MG63 (cell line): ENCODE measurements at places on chromosomes 5 and 9. TPM values are rescaled to one million over a fixed set of nuclear protein-coding genes. Genes with fewer than 3 reads are reported as not detected.

DNA sequence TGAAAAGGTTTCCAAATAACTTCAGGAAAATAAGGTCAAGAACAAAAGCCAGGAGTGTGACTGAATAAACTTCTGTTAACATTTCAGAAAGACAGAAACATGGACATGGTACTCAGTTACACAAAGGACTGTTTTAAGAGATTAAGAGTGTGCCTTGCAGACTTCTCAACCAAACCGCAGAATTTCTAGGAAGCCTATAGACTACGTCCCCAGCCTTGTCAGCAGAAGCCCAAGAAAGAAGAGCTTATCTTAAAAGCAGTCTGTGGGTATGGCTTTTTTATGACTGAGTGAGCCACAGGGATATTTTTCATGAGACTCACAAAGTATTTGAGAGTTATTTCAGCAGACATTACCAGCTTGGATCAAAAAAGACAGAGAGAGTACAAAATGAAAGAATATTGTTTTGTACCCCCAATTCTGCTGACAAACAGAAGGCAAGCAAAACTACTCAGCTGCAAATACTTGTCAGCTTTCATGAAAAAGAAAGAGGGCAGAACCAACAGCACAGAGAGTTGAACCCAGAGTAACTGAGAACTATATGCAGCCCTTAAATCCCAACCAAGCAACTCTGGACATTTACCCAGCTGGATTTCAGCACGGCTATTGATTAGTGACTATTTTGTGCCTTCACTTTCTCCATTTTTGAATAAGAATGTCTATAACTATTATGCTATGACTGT is 711.0 kb upstream of the CTNND2 start:
- no peak for DNase-seq

DNA sequence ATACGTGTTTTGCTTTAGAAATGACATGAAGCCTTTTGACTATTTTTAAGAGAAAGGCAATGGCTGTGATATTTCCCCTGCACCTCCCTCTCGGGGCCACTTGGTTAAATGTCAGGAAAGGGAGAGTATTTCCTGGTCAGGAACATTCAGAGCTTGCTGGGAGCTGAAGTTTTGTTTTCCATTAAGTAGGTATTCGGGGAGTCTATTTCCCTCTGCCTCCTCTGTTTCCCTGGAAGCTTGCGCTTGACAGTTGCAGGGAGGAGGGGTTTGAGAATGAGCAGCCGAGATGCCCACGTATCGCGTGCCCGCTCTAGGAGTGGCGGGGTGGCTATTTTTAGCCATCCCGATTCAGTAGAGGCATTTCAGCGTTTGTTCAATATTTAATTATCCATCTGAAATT is 6.7 kb downstream of the DAB2IP start:
- no peak for DNase-seq

- no peak for DNase-seq
Observed at GRCh38 chr9:74940600-74940999, 12.1 kb downstream of the C9orf40 start.

GRCh38 chr9:13278368-13279246 is 885 bp downstream of the MPDZ start:
- DNase-seq: peak; percentile 94

GRCh38 chr9:93575796-93576257 is 557 bp upstream of the PHF2 start:
- DNase-seq: peak; percentile 41

DNA sequence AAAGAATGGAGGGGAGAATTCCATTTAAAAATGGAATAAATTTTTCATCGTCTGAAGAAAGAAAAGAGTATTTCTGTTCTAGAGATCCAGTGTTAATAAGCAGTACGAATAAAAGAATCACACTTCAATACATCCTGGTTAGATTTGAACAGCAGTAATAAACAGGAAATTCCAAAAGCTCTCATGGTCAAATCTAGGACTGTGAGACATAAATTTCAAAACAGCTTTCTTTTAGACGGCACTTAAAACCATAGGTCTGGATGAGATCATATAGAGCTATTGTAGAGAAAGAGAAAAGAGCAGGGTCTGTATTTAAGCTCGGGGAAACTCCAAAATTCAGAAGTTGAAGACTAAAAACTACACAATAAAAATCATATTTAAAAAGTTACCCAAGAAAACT is 1006.9 kb upstream of the CTNND2 start:
- no peak for DNase-seq

DNA sequence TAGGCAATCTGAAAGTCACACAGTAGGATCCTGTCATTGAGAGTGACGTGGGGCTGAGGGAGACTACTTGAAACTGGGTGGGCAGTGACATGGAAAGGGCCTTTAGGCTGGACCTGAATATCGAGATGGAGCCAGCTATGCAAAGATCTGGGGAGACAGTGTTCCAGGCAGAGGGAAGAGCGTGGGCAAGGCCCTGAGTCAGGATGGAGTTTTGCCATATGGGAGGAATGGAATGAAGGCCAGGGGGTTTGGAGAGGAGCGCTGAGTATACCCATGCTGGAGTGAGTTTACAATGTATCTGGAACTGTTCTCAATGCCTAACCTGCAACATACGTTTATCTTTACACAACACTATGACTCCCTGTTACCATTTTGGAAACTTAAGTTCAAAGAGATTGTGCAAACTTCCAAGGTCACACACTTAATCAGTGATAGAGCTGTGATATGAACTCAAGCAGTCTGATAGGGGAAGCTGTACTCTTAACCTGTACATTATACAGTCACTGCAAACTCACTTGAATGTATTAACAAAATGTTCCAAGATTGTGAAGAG is 33.5 kb downstream of the INSYN2B start:
- peak; percentile 22 for DNase-seq

- no peak for DNase-seq
Observed at GRCh38 chr5:59095480-59095879, 512.6 kb downstream of the RAB3C start.

- DNase-seq: no peak
Observed at GRCh38 chr5:53749621-53750020, 189.2 kb downstream of the NDUFS4 start.

- DNase-seq: no peak
Observed at GRCh38 chr9:88748566-88749261, 213.7 kb downstream of the NXNL2 start.

DNA sequence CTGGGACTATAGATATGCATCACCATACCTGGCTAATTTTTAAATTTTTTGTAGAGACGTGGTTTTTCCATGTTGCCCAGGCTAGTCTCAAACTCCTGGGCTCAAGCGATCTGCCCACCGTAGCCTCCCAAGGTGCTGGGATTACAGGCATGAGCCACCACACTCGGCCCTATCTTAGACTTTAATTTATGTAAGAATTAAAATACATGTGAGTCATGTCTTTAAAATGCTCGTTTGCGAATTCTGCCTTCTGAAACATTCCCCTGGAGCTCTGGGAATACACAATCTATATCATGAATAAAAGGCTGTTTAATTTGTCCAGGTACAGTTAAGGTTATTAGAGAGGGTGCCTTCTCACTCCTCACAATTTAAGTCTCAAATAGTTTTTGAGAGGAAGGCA is 32.8 kb downstream of the RHOBTB3 start:
- no peak for DNase-seq

DNA sequence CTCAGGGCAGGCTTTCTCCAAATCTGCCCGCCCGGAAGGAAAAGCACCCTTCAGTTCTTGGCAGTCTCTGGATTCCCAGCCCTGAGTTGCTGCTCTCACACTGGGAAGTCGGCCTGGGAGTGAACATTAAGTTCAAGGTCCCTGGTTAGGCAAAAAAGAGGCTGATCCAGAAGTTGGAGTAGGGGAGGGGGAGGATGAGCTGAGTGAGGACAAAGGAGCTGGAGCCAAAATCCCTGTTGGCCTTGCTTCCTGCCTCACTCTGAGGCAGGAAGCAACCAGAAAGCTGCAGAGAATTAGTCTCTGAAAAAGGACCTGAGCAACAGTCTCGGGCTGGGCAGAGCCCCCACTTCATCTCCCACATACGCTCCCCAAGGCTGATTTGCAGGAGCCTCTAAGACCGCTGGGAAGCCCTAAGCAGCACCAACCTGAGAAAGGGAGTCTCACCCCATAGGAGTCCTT is 15.0 kb upstream of the RPS14 start:
- peak; percentile 88 for DNase-seq

GRCh38 chr5:82544004-82544403 is 265.9 kb upstream of the RPS23 start:
- DNase-seq: no peak

DNA sequence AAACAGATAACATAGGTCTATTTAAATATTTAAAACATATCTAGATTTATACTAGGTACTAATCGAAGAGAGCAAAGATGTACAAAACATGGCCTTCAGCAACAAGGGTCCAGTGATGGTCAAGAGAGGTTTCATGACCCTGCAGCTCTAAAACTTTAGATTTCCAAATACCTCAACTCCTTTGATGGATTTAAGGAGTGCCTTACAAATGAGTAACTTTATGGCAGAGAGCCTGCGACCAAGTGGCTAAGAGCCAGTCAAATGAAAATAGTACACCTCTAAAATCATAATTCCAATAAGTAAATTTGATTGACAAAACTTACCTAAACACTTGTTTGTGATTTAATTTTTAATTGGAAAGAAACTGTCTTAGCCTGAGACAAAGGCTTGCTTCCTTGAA is 4.7 kb upstream of the SH3RF2 start:
- DNase-seq: peak; percentile 57

- DNase-seq: no peak
Observed at GRCh38 chr5:102811972-102812371, 56.9 kb downstream of the PAM start.

DNA sequence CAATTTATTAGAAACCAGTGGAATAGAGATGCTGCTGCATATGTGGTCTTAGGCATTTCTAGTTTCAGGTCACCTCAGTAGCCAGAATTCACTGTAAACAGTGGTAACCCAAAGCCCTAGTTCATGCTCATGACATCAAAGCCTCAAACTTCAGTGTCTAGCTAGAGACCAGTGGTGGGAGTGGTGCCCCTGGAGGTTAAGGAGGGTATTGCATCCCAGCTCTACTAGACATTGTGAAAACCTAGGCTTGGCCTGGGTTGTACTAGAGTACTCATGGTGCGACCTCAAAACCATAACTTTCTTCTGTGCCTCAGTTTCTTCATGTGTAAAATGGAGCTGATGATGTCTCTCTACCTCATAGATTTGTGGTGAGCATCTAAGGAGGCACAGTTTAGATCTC is 18.8 kb downstream of the COL5A1 start:
- no peak for DNase-seq

DNA sequence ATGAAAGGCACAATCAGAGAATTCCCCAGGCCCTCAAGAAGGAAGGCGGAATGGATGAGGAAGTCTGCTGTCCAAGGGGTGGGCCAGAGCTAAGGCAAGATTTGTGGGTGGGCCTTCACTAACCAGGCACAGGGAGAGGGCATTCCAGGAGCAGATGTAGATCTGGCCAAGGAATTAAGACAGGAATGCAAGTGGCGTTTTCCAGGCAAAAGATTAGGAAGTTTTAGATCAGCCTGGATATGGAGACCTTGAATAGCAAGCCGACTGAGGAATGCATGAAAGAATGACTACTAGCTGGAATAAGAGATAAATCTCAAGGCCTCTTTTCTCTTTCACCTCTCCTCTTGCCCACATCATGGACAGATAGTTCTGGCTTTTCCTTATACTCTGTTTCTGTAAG is 68.5 kb downstream of the GHR start:
- no peak for DNase-seq

DNA sequence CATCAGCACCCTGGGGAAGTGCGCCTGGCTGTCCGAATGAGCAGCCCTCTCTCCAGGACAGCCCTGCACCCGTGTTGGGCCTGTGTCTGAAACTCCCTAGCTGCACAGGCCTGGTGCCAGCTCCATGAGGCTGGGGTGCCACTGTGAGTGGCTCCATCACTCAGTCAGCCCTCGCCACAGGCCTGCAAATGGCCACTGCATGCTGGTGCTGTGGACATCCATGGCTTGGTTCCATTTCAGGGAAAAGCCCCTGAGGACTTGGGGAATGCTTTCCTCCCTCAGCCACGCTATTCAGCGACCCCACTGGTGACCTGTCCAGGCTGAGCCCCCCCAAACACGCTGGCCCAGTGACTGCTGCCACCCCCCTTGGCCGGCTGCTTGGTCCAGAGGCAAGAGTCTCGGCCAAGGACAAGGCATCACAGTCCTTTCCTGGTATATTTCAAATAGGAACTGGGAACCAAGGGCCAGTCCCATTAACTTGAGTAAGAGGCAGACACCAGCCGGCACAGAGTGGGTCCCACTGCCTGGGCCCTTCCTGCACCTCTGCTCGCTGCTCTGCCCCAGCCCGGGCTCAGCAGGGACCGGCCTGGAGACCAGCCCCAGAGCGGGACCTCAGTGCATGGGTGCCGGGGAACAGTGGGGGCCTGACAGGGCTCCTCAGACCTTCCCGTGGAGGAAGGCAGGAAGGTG is 181.3 kb downstream of the AUH start:
- DNase-seq: no peak

DNA sequence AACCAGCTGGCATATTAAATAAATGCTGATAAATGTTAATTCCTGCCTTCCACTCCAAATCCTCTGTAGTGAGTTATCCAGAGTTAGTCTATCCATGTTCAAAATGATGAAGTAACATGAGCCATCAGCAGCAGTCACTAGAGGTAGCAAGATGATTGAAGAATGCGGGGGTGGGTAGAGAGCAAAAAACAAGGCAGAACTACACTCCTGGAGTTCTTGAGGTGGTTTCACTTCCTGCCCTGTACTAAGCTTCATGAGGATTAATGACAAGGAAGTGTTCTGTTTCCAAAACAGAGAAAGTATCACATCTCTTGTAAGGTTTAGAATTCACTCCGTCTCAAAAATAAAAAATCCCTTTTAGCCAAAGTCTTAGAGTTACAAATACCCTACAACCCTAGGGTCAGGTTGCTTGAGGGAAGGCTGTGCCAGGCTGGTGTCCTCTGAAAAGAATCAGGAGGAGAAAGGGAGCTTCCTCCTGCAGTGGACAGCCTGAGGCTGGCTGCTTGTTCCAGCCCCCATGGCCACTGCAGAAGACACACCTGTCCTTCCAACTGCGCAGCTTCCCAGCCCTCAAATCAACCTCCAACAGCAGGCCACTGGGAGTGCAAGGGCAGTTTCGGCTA is 180.2 kb downstream of the DENND1A start:
- no peak for DNase-seq

DNA sequence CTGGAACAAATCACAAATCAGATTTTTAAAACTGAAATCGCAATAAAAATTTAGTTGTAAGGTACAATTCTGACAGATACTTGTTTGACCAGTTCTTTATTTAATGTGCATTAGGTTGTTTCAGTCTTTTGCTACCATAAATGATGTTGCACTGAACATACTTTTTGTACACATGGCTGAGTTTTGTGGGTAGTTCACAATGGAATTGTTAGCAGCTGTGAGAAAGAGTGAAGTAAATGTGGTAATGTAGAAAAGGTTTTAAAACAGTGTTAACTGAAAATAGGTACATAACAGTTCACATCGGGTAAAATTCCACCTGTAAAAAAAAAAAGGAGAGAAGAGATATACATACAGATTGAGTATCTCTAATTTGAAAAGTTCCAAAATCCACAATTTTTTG is 25.6 kb downstream of the MRPS27 start:
- DNase-seq: no peak

The CLIC3 gene
- not detected in 2 replicates for total RNA-seq

The LURAP1L gene
- 67.0 and 69.9 TPM in 2 replicates for total RNA-seq

The TCF7 gene
- 8.9 and 12.0 TPM in 2 replicates for total RNA-seq

The CCNJL gene
- 0.16 and 8.6 TPM in 2 replicates for total RNA-seq

The SPOCK1 gene
- total RNA-seq: 37.9 and 92.3 TPM in 2 replicates

The ZFP2 gene
- 0.03 and 24.9 TPM in 2 replicates for total RNA-seq

The N4BP3 gene
- 1.0 and 2.3 TPM in 2 replicates for total RNA-seq

The SMIM32 gene
- total RNA-seq: 0.26 TPM in 1 of 2 replicates, not detected in the other

The DIPK1B gene
- 11.5 and 13.3 TPM in 2 replicates for total RNA-seq

The SLC31A2 gene
- 3.1 and 7.6 TPM in 2 replicates for total RNA-seq

The TTC23L gene
- not detected in 2 replicates for total RNA-seq

The CNTRL gene
- total RNA-seq: 0.72 and 2.5 TPM in 2 replicates
